Right forelimb (tissue), 1 donor: ENCODE measurements at places on chromosomes 7 and 10.

DNA sequence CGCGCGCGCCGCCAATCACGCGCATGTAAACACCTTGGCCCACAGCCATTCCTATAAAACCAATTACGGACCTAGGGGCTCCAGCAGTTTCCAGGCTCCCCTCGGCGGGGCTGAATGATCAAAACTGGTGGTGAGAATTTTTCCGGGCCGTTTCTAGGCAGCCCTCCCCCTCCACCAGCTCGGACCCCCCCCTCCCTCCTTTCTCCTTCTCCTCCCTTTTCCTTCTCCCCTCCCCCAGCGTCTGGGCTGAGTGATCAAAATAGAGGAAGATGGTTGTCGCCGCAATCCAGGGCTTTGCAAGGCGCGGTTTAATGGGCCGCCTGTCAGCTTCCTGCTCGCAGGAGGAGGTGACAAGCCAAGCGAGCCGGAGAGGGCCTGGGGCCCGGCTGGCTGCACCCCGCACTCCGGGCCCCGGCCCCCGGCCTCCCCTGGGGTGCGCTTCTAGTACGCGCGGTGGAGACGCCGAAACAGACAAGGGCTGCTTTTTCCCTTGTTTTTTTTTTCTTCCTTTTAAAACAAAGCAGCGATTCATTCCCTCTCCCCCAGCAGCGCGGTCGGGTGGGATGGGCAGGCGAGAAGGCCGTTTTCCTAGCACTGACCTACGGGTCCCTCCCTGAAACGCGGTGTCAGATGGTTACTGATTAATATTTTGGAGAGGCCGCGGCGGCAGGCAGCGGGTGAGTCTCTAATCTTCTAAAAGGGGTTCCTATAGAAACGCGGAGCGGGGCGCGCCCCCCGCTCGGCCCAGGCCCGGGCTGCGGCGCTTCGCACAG, 528 bp upstream of the TNRC18 start:
- peak; percentile 99 for DNase-seq

DNA sequence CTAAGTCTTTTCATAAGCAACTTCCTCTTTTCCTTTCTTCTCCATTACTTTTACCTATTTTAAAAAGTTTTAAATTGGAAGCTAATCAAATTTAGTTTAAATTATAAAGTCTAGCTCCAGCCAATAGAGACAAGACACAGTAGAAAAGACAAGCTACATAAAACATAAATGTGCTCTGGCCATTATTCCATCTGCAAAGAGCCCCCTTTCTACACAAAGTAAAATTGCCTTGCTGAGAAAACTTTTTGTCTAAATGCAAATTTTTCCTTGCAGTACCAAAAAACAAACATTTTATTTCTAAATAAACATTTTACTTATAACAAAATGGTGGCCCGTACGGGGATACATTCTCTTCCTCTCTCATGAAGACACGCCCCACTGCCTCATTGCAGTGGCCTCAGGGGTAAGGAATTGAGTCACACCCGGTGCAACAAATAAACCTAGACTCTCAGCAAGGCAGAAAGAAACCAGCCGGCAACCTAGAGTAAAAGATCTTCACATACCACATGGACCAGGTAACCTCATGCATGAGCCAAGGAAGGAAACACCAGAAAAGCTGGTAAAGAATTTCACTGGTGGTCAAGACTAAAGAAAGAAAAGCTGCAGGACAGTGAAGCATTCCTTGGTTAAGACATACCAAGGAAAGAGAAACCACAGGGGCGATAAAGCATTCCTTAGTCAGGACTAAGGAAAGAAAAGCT, 71.6 kb upstream of the ZNF746 start:
- DNase-seq, result no peak

- no peak for DNase-seq
Measured at GRCh38 chr7:114128880-114129279, 210.1 kb upstream of the PPP1R3A start.

DNA sequence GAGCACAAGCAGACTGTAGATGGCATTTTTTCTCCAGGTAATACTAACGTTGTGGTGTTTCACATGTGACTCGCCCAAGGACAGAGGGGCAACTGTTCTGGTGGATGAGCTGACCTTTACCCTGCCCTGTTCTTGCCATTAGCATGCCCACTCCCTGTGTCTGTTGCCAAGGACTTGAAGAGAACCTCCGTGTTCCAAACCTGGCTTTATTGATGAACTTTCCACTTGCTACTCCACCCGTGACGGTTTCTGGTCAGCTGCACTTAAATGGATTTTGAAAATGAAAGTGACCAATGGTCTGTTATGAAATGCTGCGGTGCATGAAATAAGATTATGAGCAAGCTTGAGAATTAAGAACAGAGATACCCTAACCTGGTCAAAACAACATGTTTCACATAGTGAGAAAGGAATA, 30.4 kb downstream of the LRRC4 start:
- no peak for DNase-seq

DNA sequence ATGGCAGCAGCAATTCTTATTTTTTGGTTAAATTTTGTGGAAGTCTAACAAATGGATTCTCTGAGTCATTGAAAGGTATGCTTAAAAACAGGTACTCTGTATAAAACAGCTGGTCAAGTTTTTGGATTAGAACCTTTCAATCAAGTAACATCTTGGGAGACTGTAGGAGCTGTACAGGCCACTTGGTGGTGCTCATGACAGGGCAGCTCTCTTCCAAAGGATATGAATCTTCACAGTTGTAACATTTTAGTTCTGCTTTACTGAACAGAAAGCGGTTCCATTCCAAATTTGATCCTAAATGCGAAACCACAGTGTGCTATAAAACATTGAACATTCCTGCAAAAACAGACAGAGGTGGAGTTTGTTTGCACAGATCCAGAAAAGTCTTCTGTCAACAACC, 44.5 kb upstream of the AGR3 start:
- DNase-seq, result no peak

GRCh38 chr7:149707448-149707886, 65.9 kb downstream of the ZNF467 start:
- DNase-seq, result no peak

DNA sequence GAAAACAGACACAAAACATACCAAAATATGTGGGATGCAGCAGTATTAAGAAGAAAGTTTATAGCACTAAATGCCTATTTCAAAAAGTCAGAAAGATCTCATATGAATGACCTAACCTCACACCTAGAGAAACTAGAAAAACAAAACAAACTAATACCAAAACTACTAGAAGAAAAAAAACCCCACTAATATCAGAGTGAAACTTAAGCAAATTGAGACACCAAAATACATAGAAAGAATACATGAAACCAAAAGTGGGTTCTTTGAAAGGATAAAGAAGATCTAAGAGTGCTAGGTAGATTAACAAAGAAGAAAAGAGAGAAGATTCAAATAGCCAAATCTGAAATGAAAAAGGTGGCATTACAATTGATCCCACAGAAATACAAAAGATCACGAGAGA, 494.1 kb downstream of the SH2D4B start:
- DNase-seq, result no peak

- DNase-seq, result no peak
Measured at GRCh38 chr10:26025523-26025922, 91.5 kb downstream of the MYO3A start.

DNA sequence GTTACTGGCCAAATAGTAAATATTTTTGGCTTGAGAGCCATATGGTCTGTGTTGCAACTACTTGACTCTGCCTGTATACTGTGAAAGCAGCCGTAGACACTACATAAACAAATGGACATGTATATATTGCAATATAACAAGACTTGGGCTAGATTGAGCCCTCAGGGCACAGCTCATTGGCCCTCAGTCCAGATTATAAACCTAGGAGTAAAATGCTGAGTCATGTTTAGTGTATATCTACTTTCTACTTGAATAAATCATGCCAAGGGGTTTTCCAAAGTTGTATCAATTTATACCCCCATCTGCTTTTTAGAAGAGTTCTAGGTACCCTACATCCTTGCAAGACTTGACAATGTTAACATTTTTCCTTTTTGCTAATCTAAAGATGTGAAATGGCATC, 27.4 kb upstream of the POU6F2 start:
- no peak for DNase-seq
